Activated CD4-positive, CD25-positive, alpha-beta regulatory T cell treated with anti-CD3 and anti-CD28 coated beads, Interleukin-2, amount 50 U/mL, for 16 hours (primary cell): ENCODE measurements at places on chromosomes 12 and 14.

GRCh38 chr12:1593174-1594005 lies 991 bp downstream of the FBXL14 start:
- peak; percentile 16 for DNase-seq

DNA sequence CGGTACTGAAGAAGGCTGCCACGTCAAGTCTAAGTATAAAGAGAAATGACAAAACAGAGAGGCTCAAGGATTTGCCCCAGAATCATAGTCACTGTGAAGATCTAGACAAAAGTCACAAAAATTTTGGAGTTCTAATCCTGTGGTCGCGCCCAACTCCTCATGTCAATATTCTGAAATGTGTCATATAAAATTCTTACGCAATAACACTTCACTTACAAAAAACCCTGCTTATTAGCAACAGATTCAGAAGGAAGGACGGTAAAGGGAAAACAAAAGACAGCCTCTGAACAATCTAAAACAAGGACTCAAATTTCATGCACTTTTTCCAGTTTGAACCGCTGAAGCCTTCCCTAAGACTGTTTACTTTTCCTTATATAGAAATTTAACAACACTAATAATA lies 94.7 kb downstream of the TSPAN8 start:
- no peak for DNase-seq

DNA sequence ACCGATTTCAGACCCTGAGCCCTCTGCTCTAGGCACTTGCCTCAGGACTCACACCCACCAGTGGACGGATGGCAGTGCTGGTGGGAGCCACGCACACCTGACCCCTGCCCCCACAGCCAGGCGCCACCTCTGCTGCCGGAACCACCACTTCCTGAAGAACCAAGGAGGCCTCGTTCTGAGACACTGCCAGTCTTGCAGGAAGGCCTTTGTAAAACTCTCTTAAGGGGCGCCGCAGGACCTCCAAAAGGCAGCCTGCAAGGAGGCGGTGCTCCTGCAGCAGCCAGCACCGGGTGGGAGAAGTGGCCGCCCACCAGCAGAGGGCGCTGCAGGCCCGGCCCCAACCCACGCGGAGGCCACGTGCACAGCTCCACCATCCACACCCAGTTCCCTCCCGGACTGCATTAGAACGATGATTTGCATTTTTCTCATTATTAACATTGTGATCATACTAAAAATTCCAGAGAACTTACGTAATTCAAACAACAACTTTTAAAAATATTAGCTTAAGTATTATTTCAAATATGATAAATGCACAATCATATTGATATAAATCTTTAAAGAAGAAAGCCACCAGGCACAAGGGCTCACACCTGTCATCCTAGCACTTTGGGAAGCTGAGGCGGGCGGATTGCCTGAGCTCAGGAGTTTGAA lies 12.8 kb downstream of the STX2 start:
- DNase-seq, result peak; percentile 25

DNA sequence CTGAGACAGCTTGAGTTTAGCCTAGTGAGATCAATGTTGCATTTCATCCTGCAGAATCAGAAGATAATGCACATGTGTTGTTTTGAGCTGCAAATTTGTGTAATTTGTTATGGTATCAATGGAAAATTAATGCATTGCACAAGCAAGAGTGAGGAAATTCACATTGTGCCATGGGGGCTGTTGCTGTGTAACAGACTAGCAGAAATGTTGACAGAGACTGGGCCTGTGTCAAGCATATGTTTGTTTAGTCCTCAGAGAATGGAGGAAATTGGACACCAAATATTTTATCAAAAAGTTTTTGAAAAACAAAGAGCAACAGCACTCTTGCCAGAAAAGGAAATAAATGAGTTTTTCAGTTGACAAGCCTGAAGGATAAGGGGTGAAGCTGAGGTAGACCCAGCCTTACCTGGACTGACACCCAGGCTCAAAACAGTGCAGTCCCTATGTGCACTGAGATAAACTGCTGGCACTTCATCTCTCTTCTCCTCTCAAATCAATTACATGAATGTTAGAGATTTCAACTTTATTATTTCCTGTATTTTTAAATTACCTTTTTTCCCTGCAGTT lies 1150.0 kb downstream of the FSCB start:
- DNase-seq, result no peak

GRCh38 chr12:3283137-3283680 lies 206.0 kb downstream of the TSPAN9 start:
- DNase-seq, result no peak

DNA sequence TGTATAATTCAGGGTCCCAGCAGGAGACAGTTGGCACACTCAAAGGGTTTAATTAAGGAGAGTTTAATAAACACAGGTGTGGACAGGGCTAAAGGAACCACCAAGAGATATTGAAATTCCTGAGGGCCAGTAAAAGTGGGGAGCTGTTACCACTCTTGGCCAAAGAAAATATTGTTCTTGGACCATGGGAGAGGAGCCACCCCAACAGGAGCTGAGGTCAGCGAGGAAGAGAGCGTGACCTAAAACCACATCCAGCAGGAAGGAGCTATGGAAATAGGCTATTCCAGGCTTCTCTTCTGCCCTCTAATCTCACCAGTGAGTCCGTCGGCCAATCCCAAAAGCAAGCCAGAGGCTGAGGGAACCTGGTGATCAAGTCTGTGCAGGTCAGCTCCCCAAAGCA lies 390.8 kb downstream of the MED13L start:
- no peak for DNase-seq

DNA sequence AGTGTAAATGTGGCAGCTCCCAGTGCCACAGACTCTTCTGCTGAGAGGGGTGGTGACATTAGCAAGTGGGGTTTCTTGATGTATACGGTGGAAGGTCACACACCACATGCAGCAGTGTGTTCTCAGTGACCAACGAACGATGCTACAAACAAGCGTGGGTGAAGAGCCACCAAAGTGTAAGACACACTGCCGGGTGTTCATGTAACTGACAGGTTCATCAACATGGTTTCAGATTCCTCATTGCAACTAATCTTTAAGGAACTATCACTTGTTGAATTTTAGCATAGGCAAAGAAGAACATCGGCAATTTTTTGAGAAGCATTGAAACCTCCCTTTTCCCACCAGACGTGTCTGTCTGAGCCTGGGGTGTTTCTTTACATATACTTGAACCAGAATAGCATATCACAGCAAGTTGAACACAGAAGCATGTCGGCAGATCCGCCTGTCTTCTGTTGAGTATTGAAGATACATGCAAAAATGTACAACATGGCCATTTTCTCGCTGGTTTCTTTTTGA lies 58.8 kb downstream of the PPP2R5C start:
- DNase-seq, result no peak

DNA sequence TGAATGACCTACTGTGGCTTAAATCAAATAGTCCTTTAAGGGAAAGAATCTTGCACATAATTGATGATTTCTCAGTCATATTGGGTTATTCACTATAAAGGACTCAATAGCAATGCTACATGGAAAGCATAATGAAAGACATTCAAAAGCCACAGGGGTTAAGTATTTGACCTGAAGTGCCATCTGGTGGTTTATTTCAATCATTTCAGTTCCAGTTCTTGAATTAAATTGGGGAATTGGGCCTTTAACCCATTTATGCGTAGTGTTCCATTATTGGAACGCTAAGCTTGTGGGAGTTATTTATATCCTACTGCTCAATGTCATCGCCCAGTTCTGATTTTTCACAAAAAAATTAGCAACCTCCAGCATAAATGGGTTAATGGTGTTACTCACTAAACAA lies 41.3 kb upstream of the C12orf71 start:
- no peak for DNase-seq
